Thoracic aorta (tissue), 2 donors: ENCODE measurements at places on chromosomes 4 and X. TPM values are rescaled to one million over a fixed set of nuclear protein-coding genes. Genes with fewer than 3 reads are reported as not detected.
A peak's percentile ranks its signal among the peaks of the same experiment; 100 is the strongest.

GRCh38 chr4:93183576-93183975 is 645.0 kb upstream of the ATOH1 start:
- DNase-seq = no peak

- DNase-seq = no peak
Observed at GRCh38 chr4:105433421-105433820, 40.4 kb downstream of the PPA2 start.

GRCh38 chr4:158538911-158539310 is 17.2 kb downstream of the RXFP1 start:
- no peak for DNase-seq

GRCh38 chr4:32689518-32689917 is 1969.3 kb downstream of the PCDH7 start:
- no peak for DNase-seq

DNA sequence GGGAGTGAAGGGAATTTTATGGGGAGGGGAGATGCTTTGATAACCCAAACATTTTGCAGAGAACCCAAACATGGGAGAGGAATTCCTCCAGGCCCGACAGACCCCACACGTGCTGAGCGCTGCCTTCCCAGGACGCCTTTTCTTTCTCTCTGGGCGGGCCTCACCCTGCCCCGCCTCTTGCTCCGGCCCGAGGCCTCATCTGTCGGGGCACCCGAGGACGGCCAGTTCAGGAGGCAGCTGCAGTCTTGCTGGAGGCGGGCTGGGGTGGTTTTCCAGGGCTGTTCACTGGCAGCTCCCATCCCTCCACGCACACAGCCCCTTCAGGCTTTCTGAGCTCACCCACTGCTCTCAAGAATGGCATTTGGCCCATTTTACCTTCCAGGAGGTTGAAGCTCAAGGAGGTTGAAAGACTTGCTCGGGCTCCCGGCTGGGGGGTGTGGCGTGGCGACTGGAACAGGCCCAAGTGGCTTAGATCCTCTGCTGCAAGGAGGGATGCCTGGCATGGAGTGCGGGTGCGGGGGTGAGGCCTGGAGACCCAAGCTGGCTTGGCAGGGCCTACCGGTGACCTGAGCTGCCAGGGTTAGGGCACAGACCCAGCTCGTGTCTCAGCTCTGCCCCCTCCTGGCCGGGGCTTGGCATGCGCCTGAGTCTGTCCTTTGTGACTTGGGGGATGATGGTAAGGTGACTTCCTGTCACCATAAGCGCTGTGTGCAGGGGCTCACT is 99.2 kb downstream of the PSAPL1 start:
- DNase-seq = no peak

DNA sequence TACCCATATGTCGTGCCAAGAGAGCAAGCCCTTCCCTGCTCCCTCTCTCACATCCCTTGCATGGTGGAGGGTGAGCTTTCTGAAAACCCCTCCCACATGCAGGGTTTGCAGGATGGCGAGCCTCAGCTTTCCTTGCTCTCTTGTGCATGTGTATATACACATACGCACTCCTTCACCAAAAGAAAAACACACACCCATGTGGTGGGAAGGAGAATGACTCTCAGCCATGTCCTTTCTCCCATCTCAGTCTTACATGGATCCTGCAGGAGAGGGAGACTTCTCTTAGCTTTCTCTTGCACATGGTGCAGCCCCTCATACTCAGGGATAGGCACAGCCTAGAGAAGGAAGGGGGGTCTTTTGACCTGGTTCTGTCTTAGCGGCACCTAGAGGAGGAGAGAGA is 81.1 kb downstream of the CLCN5 start:
- DNase-seq = no peak

DNA sequence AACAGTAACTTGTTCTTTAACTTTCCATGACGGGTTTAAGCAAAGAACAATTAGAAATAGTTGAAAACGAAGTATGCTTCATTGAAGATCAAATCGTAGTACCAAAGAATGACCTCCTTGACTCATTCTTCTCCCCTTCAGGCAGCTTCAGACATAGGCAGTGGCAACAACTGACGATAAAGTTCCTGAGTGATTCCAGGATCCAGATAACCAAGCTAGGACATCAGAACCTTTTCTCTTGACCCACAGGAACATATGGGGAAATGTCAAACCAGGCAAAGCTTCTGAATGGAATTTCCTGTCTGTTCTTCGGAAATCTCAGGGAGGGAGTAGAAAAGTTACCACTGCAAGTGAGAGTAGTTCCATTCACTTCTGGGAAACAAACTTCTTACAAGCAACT is 74.2 kb downstream of the HS3ST1 start:
- DNase-seq = no peak

DNA sequence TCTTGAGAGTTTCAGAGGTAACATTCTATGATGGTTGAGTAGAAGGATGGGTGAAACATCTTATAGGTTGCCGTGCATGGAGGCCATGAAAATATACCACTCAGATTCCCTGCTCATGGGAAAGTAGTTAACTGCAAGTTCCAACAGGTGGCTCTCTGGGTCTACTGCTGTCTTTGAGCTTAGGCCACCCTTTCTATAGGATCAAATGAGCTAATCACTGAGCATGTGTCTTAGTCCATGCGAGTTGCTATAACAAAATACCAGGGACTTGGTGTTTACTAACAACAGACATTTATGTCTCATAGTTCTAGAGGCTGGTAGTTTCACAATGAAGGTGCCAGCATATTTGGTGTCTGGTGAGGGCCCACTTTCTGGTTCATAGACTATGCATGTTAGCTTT is 144.8 kb upstream of the UNC5C start:
- DNase-seq = no peak

DNA sequence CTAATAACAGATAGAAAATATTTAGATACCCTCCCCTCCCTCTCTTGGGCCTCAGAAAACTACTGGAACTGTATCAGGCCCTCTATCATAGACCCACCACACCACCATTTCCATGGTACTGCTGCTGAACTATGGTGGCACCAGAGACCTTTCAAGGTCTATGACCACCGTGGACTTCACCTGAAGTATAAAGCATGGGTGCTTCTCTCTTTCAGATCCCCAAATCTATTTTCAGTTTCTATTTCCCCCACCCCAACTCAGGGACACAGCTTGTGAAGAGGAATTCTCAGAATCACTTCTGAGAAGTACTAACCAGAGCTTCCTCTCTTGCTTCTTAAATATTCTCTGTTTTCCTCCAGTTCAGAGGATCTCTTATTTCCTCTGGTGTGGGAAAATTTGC is 840.8 kb upstream of the HTR2C start:
- DNase-seq = no peak

DNA sequence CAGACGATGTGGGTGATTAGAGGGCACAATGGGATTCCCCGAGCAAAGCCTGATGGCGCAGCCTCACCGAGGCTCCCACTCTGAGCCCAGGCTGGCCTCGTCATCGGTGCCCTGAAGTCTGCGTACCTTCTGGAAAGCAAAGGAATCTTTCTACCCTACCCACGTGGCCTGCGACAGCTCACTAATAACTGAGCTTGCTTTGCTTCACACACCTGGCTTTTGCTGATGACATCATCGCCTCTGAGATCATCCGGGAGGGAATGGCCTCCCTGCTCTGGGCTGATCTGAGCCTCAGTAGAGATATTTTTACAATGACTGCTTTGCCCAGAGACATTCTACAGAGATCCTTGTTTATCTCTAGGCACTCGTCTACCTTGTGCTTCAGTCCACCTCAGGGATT is 45.4 kb upstream of the PDLIM3 start:
- no peak for DNase-seq

- no peak for DNase-seq
Observed at GRCh38 chr4:145297556-145297955, 117.2 kb upstream of the OTUD4 start.

- no peak for DNase-seq
Observed at GRCh38 chr4:108166441-108167315, 2.1 kb downstream of the LEF1 start.

DNA sequence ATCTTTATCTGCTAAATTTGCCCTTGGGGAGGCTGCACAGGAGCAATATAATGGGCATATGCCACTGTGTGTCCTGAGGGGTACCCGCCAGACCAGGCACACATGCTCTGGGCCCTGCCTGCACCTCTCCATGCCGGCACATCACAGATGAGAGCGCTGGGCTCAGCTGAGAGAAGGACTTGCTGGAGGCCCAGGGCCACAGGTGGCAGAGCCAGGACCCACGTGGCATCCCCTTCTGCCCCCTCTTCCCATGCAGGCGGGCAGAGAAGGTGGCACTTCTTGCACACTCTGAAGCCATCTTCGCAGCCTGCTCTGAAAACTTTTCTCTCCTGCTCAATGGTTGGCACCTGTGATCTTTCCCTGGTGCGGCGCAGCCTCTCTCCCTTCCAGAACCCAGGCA is 20.1 kb downstream of the CPZ start:
- DNase-seq = no peak

GRCh38 chr4:2284161-2284933 is 22.4 kb upstream of the MXD4 start:
- no peak for DNase-seq

GRCh38 chr4:158172261-158173258 is at the start of gene GASK1B:
GASK1B (minus strand) TSS chr4:158173025; CDS start chr4:158171375, 1,650 bp downstream.
- DNase-seq = no peak

- DNase-seq = no peak
Observed at GRCh38 chr4:30094887-30095286, 625.3 kb upstream of the PCDH7 start.

DNA sequence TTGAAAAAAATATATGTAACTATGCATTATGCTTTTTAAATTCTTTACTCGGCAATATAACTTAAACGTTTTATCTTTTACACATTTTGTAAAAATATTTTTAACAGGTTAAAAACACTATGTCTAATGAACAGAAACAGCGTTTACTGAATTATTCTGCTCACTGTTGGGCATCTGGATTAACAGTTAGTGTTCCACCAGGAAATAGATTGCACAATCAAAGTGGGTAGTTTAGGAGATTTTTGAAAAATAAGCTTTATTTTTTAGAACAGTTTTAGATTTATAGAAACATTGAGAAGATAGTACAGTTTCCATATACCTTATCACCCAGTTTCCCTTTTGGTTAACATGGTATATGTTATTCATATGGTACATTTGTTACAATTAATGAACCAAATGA is 63.1 kb upstream of the FREM3 start:
- DNase-seq = no peak

DNA sequence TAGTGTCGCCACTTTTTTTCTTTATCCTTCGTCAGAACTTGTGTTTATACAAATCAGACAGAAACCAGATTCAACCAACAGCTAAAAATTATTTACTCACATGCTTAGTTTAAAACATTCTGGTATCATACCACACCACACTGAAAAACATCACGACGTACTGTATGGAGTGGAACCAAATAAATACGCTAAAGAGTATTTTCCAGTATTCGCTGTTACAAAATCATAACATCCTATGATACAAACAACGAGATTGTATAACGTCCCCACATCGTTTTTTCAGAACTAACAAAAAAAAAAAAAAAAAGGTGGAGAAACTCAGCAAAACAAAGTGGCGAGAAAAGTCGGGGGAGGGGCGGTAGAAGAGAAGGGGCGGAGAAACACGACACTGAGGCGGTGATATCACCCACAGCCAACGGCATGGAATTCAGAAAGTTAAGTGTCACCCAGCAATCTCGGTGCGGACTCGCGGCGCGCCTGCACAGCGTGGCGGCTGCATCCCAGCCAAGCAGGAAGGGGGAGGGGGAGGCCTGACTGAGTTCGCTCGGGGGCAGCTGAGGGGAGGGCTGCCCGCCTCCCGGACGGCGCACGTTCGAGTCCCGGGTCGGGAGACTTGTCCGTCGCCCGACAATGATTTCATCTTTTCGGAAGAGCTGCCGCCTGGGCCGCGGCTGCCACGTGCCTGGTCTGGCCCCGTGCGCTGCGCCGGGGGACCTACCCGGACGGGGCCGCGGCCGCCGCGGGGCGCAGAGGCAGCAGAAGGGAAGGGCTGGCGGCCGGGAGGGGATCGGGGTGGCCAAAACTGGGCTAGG is 920 bp downstream of the SETD7 start:
- DNase-seq = peak; percentile 64

DNA sequence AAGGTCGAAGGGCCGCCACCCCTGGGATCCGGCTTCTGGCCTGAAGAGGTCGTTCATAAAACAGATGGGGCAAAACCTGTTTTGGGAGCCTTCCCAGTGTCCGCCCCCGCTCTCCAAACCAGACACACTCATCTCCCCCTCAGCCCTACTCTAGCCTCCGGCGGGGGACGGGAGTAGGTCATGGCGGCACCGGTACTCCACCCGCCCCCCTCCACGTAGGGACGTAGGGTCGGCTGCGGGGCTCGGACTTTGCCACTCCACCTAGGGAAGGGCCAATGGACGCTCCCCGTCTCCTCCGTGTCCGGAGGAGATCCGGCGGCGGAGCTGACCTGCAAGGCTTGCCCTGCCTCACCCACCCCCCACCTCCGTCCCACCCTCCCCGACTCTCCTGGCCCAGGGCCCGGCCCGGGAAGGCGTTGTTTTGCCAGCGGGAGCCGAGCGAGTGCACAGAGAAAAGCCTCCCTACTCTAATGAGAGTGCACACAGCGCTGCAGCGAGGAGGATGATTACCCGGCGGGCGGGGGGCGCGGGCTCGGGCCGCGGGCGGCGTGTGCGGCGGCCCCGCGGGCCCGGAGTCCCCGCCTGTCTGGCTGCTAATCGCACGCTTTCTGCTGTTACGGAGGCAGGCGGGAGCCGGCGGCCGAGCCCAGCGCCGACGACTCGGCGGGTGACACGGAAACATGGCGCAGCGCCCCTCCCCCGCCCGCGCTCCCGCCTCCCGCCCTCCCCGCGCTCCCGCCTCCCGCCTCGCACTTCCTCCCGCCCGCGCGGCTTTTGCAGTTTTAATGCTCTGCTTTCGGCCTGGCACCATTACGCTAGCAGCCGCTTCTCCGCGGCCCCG is 8.3 kb upstream of the BCOR start:
- DNase-seq = no peak

DNA sequence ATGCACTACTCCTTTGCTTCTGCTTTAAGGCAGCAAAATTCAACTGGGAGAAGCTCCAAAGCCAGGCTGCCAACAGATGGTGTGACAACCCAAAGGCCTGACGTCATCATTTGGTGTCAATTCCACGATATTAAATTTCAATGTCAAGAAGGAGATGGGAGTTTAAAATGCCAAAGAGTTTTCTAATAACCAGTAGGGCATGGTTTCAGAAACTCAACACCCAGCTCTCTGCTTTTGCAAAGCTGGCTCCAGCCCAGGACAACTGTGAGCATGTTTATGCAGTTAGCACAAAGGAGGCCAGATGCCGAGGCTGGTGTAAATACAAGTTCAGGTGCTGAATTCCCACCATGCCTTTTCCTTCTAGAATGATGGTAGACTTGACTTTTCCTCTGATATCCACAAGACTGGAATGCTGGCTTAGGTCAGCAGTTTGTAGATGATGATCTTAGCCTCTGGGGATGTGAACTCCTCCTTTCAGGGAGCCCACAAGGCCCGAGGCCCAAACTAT is 67.3 kb downstream of the AFAP1 start:
- DNase-seq = no peak

- DNase-seq = no peak
Observed at GRCh38 chr4:120753854-120754253, 168.7 kb downstream of the PRDM5 start.

- DNase-seq = no peak
Observed at GRCh38 chrX:103063191-103063845, 653 bp downstream of the BEX1 start.

Gene UGT2B7
- total RNA-seq = not detected

Gene EDA
- 6.1 TPM for total RNA-seq

Gene CLIC2
- 8.3 TPM for total RNA-seq

Gene THAP6
- total RNA-seq = 37.0 TPM

Gene TLR6
- total RNA-seq = 3.5 TPM

Gene SPINK2
- not detected for total RNA-seq

Gene HHIP
- total RNA-seq = 0.49 TPM

Gene RASSF6
- total RNA-seq = 0.56 TPM

Gene CT45A10
- total RNA-seq = not detected

Gene RTL9
- 0.07 TPM for total RNA-seq

Gene RAB9B
- 7.7 TPM for total RNA-seq
